ENCODE measurements at places on chromosomes 2 and 18.
A peak's percentile ranks its signal among the peaks of the same experiment; 100 is the strongest.

GRCh38 chr2:171185941-171186340, 25.2 kb upstream of the TLK1 start:
- DNase-seq, result peak; percentile 85

DNA sequence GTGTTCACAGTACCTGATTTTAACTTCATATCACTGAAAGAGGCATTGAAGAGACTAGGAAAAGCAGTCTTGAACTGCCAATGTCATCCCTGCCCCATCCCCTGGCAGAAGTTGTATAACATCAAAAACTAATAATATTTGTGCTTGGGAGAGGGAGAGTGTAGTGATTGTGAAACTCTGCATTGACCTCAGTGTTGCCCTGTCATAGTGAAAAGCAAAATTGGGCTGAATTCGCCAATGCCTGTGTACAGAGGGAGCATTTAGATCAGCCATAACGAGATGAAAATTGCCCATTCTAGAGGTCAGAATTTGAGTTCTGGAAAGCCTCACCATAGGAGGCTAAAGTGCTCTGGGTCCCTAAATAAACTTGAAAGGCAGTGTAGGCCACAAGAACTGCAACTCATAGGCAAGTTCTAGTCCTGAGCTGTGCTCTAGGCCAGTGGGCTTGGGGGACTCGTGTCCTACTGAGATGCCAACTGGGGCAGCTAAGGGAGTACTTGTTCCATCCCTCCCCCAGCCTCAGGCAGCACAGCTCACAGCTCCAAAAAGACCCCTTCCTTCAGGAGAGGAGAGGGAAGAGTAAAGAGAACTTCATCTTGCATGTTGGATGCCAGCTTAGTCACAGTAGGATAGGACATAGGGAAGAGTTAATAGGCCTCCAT, 855.6 kb downstream of the TSN start:
- DNase-seq, result no peak

DNA sequence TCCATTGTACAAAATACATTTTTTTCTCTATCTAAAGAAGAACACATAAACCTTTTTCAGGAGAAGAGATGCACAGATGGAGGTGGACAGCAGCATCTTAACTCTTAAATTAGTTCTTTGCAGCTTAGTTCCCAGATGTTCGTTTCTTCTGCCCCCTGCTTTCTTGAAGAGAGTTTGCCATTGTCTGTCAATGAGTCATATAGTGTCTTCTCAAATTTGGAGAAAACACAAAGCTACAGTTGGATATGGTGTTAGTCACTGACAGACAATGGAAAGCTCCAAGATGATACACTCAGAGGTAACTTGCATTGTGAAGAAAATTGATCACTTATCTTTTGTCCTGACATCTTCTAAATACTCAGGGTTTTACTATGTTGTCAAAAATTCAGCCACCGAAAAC, 48.8 kb upstream of the TMEFF2 start:
- DNase-seq, result no peak

DNA sequence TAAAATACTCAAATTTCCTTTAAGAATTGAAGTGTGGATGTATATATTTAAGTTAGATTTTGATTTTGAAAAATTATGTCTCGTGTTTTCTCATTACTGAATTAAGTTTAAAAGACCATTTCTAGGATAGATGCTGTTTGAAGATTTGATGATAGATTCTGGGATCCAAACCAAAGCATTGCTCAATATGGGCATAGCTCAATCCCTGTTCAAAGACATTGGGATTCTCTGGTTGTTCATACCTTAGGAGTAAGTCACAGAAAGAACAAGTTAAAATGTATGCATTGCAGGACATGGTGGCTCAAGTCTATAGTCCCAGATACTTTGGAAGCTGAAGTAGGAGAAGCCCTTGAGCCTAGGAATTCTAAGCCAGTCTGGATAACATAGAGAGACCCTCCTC, 622.3 kb downstream of the ADCYAP1 start:
- DNase-seq, result no peak

GRCh38 chr2:226791487-226792081, 8.0 kb downstream of the IRS1 start:
- DNase-seq, result peak; percentile 72

- DNase-seq, result no peak
These were observed 2.7 kb downstream of the CHAC2 start for GRCh38 chr2:53770264-53770663.

GRCh38 chr2:132256251-132256902, 94.6 kb upstream of the ANKRD30BL start:
- no peak for DNase-seq
